ENCODE measurements at places on chromosomes 3 and 15.

GRCh38 chr3:181326637-181327223 is 337.2 kb upstream of the DNAJC19 start:
- DNase-seq, result no peak

DNA sequence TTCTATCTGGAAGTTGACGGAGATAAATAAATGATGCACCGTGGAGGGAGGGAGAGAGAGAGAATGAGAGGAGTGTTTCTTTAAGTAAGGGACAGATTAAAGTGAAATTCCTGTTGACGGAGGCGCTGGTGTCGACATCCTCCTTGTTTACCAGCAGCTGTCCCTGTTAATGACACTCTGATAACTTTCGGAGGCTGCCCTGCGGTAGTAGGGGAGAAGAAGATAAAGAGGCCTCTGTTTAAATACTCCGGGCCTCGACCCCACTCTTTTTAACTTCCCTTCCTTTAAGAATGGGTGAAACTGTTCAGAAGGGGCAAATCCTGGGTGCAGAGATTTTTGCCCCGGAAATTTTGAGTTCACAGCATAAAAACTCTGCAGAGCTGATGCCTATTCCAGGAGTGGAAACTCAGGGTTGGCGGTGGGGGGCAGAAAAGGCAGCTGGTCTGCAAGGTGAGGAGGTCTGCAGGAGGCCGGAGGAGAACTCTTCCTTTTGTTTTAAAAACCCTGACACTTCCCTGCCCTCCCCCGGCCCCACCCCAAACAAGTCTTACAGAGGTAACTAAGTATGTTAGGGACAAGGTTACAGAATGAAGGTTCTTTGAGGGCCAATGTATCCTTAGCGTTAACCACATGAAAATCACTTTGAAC is 276.6 kb upstream of the NR2F2 start:
- no peak for DNase-seq

DNA sequence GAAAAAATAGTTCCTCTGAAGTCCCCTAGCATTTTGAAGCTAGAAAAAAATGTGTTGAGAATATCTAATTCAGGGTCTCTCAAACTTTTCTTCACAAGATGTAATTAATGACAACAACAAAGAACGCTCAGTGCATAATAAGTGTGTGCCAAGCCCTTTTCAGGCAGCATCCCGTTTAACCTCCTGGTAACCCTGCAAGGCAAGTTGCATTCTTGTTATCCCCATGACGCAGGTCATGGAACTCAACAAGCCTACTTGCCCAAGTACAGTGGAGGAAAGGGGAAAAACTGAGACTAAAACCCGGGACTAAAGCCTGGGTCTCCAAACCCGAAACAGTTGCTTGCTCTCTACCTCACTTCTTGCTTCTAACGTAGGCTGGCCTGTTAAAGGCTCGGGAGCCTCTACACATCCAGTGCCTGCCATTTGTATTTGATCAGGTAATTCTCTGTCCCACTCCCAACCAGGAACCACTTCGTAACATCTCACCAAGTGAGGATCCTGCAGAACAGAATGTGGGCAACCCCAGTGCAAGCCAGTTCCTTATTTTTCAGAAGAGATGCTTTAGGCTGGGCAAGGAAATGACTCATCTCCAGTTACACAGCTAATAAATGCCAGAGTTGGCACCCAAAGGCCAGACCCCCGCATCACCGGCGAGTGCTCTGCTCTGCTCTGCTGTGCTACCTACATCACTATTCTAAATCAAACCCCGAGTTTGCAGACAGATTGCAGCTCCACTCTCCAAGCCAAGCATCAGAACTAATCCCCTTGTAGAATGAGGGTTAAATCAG is 28.3 kb downstream of the LMCD1 start:
- DNase-seq, result no peak

- DNase-seq, result no peak
Measured at GRCh38 chr3:177463863-177464262, 266.6 kb upstream of the TBL1XR1 start.

DNA sequence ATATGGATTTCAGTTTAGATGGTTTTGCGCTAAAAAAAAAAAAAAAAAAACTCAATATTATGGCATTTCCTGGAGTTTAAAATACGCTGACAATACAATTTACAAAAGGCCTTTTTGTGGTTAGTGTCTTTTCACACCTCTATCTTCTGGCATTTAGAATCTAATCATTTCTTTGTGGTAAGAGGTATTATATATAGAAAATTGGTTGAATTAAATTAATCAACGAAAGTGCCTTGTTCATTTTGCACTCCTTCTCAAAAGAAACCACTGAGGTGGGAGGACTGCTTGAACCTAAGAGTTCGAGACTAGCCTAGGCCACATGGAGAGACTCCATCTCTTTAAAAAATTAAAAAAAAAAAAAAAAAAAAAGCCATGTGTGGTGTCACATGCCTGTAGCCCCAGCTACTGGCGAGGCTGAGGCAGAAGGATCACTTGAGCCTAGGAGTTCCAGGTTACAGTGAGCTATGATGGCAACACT is 90.0 kb upstream of the ICE2 start:
- DNase-seq, result no peak

Data from stimulated activated CD8-positive, alpha-beta memory T cell treated with anti-CD3 and anti-CD28 coated beads, Interleukin-4, amount 100 ng/mL, for 1 hour (primary cell).